ENCODE measurements at places on chromosomes 2 and 18.

GRCh38 chr2:95539836-95540235 is 52.0 kb upstream of the TRIM43 start:
- H3K27ac ChIP-seq, result no peak overlapping the region
- no peaks in the 10 kb centered on the region for H3K4me1 ChIP-seq
- no peak for DNase-seq
- no peaks in the 10 kb centered on the region for H3K27me3 ChIP-seq
- H3K36me3 ChIP-seq, result no peaks in the 10 kb centered on the region

DNA sequence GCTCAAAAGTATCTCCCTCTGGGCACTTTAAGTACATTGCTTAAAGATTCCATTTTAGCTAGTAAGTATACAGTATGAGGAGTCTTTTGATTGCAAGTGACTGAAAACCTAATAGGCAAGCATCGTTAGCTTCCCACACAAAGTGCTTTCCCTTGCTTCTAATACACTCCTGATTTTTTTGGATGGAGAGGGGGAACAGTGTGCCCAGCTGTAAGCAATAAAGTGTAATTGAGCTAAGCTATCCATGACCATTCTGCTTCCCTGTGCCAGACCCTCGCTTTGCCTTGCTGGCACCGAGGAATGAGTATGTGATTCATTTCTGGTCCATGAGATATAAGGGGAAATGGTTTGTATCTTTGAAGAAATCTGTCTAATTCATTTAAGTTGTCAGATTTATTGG is 3.8 kb upstream of the ZNF24 start:
- no peaks in the 10 kb centered on the region for H3K27me3 ChIP-seq
- no peak for DNase-seq
- H3K27ac ChIP-seq, result no peak overlapping the region

DNA sequence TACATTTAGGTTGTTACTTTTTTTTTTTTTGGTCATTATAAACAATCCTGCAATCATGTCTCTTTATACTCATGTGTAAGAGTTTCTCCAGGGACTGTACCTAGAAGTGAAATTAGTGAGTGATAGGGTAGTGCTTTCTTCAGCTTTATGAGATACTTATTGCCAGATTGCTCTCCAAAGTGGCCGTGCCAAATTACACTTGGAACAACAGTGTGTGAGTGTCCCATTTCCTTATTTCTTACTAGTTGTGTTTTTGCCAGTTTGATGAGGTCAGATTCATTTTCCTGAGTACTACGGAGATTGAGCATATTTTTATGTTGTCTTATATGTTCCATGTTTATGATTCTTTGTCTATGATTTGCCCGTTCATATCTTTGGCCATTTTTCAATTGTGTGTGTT is 39.2 kb downstream of the GALNT1 start:
- no peak overlapping the region for H3K27ac ChIP-seq
- DNase-seq, result no peak
- peaks cover 54% of the 10 kb centered on the region for H3K4me1 ChIP-seq
- no peaks in the 10 kb centered on the region for H3K27me3 ChIP-seq

GRCh38 chr18:148841-149240 is 9.5 kb upstream of the USP14 start:
- DNase-seq, result no peak
- H3K27me3 ChIP-seq, result no peaks in the 10 kb centered on the region
- no peak overlapping the region for H3K27ac ChIP-seq
- H3K4me1 ChIP-seq, result no peaks in the 10 kb centered on the region
- no peak overlapping the region for H3K4me3 ChIP-seq
- no peaks in the 10 kb centered on the region for H3K36me3 ChIP-seq

DNA sequence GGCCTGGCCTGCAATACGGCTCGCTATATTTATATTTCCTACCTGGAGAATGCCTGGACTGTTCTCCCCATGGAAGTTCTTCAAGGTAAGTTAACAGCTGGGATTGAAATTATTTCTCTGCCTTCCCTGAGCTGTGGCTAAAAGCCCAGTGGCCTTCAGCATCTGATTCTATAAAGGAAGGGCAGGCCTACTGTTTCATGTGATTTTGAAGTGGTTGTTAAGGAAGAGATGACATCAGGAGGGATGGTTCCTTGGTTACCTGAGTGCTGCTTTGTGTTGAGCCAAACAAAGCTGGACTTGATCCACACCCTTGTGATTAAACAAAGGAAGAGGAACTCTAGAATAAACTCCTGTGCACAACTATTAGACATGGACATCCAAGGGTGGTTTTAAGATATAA is 61.6 kb downstream of the MFSD6 start:
- H3K27me3 ChIP-seq, result no peaks in the 10 kb centered on the region
- peak overlapping the region; percentile 88 for H3K27ac ChIP-seq
- H3K4me3 ChIP-seq, result no peak overlapping the region
- no peaks in the 10 kb centered on the region for H3K36me3 ChIP-seq
- H3K4me1 ChIP-seq, result peaks cover 34% of the 10 kb centered on the region

- H3K27me3 ChIP-seq, result no peaks in the 10 kb centered on the region
- H3K4me1 ChIP-seq, result peaks cover 50% of the 10 kb centered on the region
- no peak overlapping the region for H3K4me3 ChIP-seq
- no peak for DNase-seq
- no peak overlapping the region for H3K27ac ChIP-seq
Observed at GRCh38 chr2:240584486-240585031, 2.0 kb upstream of the CAPN10 start.

DNA sequence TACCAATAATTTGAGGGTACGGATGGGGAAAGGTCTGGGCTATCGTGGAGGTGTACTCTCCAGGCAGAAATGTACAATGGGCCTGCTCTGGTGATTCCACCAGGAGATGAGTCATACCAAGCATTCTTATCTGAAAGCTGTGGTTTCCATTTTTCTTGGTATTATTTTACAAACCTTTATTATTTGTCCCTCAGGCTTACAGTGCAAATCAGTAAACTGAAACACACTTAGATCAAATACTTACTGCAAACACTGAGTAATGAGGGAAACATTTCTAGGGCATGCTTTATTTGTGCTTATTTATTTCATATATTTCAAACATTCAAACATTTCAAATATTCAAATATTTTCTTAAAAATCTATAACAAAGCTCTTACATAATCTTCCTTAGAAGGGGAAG is 319.8 kb downstream of the RND3 start:
- no peaks in the 10 kb centered on the region for H3K36me3 ChIP-seq
- H3K27me3 ChIP-seq, result no peaks in the 10 kb centered on the region
- no peak overlapping the region for H3K27ac ChIP-seq
- peaks cover 11% of the 10 kb centered on the region for H3K4me1 ChIP-seq

GRCh38 chr2:197908156-197908555 is 103.8 kb downstream of the PLCL1 start:
- no peak for DNase-seq
- no peaks in the 10 kb centered on the region for H3K36me3 ChIP-seq
- H3K4me1 ChIP-seq, result no peaks in the 10 kb centered on the region
- H3K4me3 ChIP-seq, result no peak overlapping the region
- no peaks in the 10 kb centered on the region for H3K27me3 ChIP-seq

DNA sequence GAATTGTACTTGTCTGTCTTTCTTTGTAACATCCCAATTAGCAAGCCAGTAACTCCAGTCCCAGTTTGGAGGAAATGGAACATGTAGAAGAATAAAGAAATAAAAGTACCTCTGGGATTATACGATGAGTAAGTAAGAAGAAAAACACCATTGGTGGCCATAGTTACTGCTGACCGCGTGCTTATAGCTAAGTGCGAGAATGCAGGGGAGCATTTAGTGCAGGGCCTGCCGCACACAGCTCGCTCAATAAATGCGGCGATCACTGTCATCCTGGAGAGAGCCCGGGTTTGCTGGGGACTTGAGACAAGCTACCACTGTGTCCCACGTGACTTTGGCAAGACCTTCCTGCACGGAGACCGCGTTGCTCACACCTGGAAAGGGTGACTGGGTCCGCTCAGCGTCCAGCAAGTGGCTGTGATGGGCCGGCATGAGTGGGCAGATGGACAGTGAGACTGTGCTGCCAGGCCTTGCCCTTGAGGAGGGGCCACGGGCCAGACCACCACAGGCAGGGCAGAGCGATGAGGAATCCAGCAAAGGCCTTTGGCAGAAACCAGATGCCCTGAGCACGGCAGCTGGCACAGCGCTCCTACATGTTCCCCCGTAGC is 54.8 kb downstream of the ADI1 start:
- peaks cover 65% of the 10 kb centered on the region for H3K4me1 ChIP-seq
- no peak overlapping the region for H3K4me3 ChIP-seq
- H3K27me3 ChIP-seq, result no peaks in the 10 kb centered on the region
- peak overlapping the region; percentile 90 for H3K27ac ChIP-seq
- no peak for DNase-seq

- no peak overlapping the region for H3K4me3 ChIP-seq
- H3K27ac ChIP-seq, result no peak overlapping the region
- no peak for DNase-seq
- no peaks in the 10 kb centered on the region for H3K27me3 ChIP-seq
- H3K36me3 ChIP-seq, result no peaks in the 10 kb centered on the region
- no peaks in the 10 kb centered on the region for H3K4me1 ChIP-seq
Observed at GRCh38 chr2:184920451-184920965, 322.2 kb downstream of the ZNF804A start.
